NB4 (cell line): ENCODE measurements at places on chromosomes 3 and 15.

DNA sequence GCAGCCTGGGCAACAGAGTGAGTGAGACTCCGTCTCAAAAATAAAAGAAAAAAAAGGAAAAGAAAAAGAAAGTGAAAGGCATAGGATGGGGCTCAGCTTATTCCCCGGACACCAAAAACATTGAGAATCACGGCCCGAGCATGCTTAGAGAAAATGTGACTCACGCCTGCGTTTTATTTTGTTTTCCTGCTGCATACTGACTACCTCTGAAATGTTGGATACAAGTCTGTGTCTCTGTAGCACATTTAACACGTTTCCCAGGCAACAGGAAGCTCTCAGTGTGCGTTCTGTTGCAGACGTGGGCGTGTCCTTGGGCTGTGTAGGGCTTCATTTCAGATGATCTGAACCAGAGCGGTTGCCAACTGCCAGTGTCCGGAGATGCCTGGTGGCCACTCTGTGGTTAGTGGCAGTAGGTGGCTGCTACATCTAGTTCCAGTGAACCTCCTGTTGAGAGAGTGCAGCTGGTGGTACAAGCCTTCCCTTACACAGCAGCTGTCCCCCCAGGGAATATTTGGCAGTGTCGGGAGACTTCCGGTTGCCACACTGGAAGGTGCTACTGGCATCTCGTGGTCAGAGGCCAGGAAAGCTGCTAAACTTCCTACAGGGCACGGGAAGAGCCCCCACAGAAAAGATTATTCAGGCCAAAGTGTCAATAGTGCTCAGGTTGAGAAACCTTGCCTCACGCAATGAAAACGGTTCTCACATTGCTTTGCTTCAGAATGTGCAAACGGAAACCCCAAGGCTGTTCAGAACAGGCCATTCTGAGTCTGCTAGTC lies 3.0 kb downstream of the SLC51A start:
- peak; percentile 98 for DNase-seq

DNA sequence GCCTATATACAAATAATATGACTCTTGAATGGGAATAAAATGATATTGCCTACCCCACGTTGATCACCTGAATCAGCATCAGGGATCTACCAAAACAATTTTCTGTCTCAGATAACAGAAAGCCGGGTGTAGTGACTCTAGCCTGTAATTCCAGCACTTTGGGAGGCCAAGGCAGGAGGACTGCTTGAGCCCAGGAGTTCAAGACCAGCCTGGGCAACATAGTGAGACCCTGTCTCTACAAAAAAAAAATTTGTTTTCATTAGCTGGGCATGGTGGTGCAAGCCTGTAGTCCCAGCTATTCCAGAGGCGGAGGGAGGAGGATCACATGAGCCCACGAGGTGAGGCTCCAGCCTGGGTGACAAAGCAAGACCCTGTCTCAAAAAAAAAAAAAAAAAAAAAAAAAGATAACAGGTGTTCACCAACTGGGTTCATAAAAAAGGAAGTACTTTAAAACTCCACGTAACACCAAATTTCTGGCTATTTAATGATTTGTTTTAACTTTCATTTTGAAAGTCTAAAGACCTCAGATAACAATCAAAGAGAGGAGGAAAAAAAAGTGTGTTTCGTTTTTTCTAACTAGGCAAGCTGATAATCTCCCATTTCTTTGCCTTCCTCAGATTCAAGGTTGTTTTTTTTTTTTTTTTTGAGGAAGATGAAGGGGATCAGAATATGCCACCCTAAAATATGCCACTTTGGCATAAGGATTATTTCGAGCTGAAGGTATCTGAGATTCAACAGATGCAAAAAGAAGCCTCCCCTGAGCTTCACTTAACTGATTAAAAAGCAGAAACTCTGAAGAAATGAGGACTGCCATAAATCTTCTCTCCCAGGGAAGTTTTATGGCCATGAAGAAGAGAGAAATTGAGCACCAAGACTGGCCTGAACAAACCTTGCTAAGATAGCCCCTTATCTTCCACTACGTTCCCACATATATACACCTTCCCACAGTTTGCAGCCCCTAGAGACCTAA lies 44.1 kb downstream of the TRANK1 start:
- no peak for DNase-seq

DNA sequence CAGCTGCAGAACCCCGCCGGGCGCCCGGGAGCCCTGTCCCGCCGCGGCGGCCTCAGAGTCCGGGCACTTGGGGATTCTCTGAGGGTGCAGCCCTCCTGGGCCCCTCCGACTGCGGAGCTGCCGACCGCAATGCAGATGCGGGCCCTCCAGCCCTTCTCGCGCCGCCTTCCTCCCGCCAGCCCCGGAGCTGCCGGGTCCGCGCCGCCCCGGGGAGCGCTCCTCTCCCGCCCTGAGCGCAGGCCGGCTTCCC lies 320 bp upstream of the ACAN start:
- no peak for DNase-seq

GRCh38 chr15:58380280-58380945 lies 51.4 kb upstream of the LIPC start:
- no peak for DNase-seq

GRCh38 chr15:41982133-41982930 lies 10.0 kb upstream of the EHD4 start:
- no peak for DNase-seq
